ENCODE measurements at places on chromosomes 2 and 18. TPM values are rescaled to one million over a fixed set of nuclear protein-coding genes. Genes with fewer than 3 reads are reported as not detected.

DNA sequence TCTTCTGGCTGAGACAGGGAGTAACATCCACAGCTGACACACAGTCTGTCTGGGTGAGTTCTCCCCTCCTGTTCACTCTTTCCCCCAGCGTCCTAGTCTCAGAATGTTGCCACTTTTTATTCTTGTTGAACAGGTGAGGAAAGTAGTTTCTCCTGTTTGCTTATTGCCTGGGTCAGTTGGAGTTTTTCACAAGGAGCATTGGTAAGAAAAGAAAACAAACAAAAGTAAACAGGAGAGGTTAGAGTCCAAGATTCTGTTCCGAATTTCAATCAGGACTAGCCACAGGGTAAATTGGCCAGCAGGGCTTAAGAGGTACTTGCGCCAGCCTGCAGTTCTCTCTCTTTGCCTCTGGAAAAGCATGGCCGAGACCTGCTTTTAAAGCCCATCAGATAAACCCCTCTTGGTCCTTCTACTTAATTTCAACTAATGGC, 255.0 kb upstream of the EPAS1 start:
- DNase-seq = no peak

DNA sequence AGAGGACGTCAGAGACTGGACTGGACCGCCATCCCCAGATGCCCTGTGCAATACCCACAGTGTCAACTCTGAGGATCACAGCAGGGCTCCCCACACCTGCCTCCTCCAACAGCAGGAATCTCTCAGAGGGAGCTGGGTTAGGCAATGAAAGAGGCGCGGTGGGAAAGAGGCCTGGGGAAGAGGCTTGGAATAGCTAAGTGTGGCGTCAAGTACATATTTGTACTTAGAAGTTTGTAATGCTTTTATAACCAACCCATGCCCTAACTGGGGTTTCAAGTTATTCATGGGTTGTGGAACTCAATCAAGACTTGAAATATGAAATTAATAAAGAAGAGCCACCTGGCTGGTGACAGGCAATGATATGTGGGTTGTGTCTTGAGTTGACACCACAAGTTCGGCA, 28.7 kb downstream of the CYP26B1 start:
- no peak for DNase-seq

AKAIN1 gene
- not detected for polyA plus RNA-seq

- DNase-seq = no peak
Measured at GRCh38 chr2:105099153-105099552, 61.3 kb downstream of the MRPS9 start.

DNA sequence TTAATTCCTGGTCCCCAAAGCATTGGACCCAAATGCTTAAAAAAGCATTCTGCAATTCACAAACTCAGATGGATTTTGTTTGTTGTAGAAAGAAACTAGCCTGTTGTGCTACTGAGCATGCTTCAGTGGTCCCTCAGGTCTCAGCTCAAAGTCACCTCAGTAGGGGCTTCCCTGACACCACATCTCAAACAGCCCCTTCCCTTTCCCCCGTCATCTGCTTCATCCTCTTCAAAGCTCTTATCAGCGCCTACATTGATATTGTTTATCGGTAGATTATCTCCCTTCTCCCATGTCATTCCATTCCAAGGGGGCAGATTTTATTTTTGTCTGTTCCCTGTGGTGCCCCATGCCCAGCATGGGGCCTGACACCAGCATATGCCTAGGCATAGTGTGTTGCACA, 172.9 kb downstream of the CELF4 start:
- no peak for DNase-seq

- no peak for DNase-seq
Measured at GRCh38 chr2:181836583-181836982, 54.9 kb upstream of the ITPRID2 start.

CTDP1 gene
- 10.7 TPM for polyA plus RNA-seq
